ENCODE measurements at places on chromosomes 11 and 22.

- DNase-seq: no peak
Observed at GRCh38 chr11:69135420-69136363, 20.0 kb upstream of the SMIM38 start.

DNA sequence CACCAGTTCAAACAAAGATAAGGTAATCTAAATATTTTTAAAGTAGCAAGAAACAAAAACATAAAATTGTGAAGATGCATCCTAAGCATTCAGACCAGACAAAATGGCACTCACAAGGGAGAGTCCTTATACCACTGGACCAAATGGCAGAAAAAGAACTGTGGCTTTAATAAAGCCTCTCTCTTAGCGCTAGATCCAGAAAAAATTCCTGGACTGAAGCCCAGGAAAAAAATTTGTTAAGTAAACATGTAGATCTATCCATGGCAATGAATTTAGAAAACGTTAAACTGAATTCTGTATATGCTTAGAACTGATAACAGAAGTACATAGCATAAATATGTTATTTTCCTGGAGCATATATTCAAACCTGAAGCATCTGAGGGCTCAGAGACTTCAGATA lies 11.8 kb upstream of the CD59 start:
- DNase-seq: no peak

- DNase-seq: no peak
Observed at GRCh38 chr11:104992781-104993180, 24.4 kb upstream of the CASP4 start.

- no peak for DNase-seq
Observed at GRCh38 chr11:99555486-99555885, 534.7 kb downstream of the CNTN5 start.

DNA sequence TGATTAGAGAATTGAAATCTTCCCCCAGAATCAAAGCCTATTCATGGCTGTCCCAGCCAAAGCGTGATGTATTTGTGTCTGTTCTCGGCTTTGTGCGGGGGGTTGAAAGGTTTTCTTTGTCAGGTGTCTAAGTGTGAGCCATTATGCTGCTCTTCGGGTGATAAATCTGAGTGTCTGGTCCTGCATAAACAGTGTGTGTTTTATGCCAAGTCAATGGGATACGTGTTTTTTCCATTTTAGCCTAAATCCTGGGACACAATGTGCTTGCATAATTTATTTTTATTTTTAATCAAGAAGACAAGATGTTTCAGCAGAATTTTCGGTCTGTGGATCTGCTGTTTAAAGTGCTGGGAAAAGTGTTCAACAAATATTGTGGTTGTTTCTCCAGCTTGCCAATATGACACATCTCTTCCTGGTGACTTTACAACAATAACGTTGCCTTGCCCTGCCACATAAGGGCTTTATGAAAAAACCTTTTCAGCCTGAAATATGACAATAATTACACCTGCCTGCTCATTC lies 267.8 kb downstream of the TBC1D22A start:
- no peak for DNase-seq

DNA sequence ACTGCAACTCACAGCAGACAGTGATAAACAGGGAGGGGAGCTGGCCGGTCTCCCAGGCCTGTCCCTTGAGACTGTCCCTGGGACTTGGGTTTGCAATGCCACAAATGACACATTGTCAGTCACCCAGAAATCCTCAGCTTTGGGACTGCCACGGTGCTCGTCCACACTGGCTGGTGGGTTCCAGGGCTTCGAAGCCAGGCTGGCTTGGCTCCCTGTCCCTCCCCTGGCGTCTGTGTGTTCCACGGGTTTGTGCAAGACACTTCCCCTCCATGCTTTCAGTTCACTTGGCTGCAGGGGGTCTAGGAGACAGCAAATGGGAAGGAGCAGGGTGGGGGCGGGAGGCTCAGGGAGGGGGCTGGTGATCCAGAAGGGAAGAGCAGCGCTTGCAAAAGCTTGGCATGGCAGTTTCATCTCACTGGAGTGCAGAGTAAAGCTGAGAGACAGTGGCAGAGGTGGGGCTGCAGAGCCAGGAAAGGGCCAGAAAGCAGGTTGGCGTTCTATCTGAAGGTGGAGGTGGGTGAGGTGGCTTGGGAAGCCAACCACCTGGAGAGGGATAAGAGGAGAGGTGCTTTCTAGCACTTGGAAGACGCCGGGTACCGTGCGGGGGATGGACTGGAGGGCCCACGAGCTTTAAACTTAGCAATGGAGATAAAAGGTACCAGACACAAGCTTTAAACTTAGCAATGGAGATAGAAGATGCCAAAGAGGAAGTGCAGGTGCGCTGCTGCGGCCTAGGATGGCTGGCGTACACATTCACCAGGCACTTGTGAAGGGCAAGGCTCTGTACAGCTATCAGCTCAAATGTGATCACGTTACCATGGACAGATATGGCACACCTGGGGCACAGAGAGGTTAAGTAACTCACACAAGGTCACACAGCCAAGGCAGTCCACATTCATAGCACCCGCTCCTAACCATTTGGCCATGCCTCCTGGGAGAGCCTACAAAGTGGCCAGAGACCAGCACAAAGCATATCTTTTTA lies 86.4 kb upstream of the SHISAL1 start:
- no peak for DNase-seq

DNA sequence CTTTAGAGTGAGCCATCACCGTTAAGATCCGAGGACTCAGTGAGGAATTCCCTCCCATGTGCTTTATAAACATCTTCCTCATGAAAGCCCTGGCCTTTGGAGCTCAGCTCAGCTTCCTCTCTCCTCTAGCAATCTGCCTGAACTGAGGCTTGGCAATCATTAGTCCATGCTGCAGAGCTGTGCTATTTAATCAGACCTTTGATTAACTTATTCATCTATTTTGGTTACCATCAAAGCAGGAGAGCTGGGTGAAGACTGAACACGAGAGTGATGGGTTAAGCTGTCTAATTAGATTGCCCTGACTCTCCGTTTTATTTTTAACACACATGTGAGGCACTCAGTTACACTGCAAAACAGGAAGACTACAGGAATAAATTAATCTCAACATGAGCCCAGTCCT lies 351.3 kb downstream of the LARGE1 start:
- no peak for DNase-seq

- DNase-seq: no peak
Observed at GRCh38 chr11:124748481-124749343, 3.3 kb downstream of the VSIG2 start.
